ENCODE measurements at places on chromosomes 6 and 20. TPM values are rescaled to one million over a fixed set of nuclear protein-coding genes. Genes with fewer than 3 reads are reported as not detected.

HTR1B gene
- 1.9 TPM for total RNA-seq

SLC9A8 gene
- 35.0 TPM for total RNA-seq

GPX5 gene
- total RNA-seq, result not detected

AGPAT1 gene
- 65.0 TPM for total RNA-seq

MYLK4 gene
- total RNA-seq, result 1.3 TPM

LY6G6C gene
- not detected for total RNA-seq

DSP gene
- 67.6 TPM for total RNA-seq

HLA-C gene
- 451 TPM for total RNA-seq

TEAD3 gene
- total RNA-seq, result 60.3 TPM

ANKRD6 gene
- total RNA-seq, result 34.3 TPM

SLC22A7 gene
- total RNA-seq, result not detected

FNDC11 gene
- total RNA-seq, result 1.6 TPM

GMPR gene
- total RNA-seq, result 2.3 TPM

HCK gene
- total RNA-seq, result 6.1 TPM

LINC00237 gene
- total RNA-seq, result not detected

SNX14 gene
- 99.2 TPM for total RNA-seq

BNIP5 gene
- total RNA-seq, result not detected

GTSF1L gene
- total RNA-seq, result not detected

TMEM200A gene
- 4.5 TPM for total RNA-seq

HDGFL1 gene
- not detected for total RNA-seq

CNKSR3 gene
- 22.1 TPM for total RNA-seq

BACH2 gene
- total RNA-seq, result 4.3 TPM

CDSN gene
- not detected for total RNA-seq

SOX18 gene
- total RNA-seq, result 28.1 TPM

IL17A gene
- not detected for total RNA-seq

RCAN2 gene
- 19.8 TPM for total RNA-seq

PHACTR1 gene
- total RNA-seq, result 14.1 TPM

NKAPL gene
- 1.4 TPM for total RNA-seq

MDFI gene
- 36.7 TPM for total RNA-seq

MEI4 gene
- total RNA-seq, result 0.47 TPM

KIFC1 gene
- 1.0 TPM for total RNA-seq

PSORS1C1 gene
- total RNA-seq, result 0.10 TPM

HMGCLL1 gene
- total RNA-seq, result 0.57 TPM
